ENCODE measurements at places on chromosomes 7 and 10. TPM values are rescaled to one million over a fixed set of nuclear protein-coding genes. Genes with fewer than 3 reads are reported as not detected.

DNA sequence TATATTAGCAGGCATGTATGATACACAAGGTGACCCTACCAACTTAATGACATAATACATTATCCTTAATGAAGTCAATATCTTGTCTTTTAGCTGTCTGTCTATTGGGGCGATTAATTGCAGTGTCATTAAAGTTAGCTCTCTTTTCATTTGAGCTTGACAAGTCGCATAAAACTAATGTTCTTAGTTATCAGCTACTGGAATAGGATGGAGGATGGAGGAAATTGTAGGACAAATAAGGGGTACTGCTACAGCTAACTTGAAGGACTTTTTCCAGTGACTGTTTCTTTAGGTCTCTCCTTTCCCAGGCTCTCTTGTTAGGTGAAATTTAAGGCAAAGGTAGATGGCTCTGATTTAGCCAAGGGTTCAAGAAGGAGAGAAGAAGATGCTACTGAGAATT is 506.4 kb downstream of the LRMDA start:
- DNase-seq = no peak

DNA sequence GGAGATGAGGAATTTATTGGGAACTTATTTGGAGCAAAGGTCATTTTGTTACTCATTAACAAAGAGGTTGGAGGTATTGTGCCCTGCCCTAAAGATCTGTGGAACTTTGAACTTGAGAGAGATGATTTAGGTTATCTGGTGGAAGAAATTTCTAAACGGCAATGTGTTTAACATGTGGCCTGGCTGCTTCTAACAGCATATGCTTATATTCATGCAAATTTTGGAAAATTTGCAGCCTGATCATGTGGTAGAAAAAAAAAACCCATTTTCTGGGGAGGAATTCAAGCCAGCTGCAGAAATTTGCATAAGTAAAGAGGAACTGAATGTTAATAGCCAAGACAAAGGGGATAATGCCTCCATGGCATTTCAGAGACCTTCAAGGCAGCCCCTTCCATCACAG is 10.7 kb upstream of the PANK1 start:
- DNase-seq = no peak

- DNase-seq = no peak
Observed at GRCh38 chr7:152856351-152856750, 96.8 kb downstream of the ACTR3B start.

Gene ZPBP
- 0.13 TPM for total RNA-seq

Gene PODXL
- total RNA-seq = 160 TPM
